ENCODE measurements at places on chromosomes 5 and 9.

- DNase-seq = no peak
Observed at GRCh38 chr9:86241216-86241615, 18.2 kb downstream of the C9orf153 start.

- no peak for DNase-seq
Observed at GRCh38 chr5:157362012-157362411, 96.1 kb downstream of the CYFIP2 start.

DNA sequence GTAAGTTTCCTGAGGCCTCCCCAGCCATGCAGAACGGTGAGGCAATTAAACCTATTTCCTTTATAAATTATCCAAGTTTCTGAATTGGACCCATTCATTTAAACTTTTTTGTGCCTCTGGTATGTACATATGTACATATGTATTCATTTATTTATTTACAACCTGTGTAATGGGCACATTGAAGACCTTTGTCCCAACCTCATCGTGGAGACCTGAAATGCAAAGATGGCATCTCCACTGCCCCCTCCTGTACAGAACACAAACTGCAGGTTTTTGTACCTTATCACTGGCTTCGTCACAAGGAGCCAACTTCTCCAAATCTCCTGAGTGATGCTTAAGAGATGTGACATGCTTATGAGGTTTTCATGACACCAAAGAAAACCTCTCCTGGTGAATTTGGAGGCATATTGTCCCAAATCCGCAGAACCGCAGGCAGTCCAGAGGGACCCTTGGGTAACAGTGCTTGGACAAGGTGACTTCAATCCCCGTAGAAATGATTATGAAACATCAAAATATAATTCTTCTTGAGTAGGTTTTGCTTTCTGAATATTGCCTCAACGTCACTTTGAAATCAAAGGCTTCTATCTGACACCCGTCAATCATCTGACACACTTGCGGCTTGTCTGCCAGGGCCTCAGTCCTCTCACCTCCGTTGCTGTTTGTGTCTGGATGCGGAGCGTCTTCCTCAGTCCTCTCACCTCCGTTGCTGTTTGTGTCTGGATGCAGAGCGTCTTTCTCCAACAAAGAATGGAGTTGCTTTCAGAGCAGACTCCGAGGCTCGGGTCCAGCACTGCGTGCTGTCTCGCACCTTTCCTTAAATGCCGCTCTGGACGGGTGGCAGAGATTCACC lies 135.0 kb upstream of the IRX4 start:
- peak; percentile 17 for DNase-seq

DNA sequence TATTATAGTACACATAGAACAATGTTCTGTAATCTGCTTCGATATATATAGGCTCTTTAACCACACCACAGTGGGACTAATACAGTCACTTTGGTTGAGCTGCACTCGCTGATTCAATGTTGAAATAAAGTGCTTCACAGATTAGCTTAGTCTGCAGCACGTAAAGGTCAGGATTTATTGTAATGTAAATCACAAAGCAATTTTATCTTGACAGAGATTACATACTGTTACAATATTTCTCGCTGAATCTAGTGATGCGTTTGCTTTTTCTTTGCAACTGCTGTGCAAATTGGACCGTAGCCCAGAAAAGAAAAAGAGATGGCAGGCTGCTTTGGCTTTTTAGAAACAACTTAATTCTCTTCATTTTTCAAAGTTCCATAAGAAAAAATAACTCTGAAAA lies 52.9 kb downstream of the CETN3 start:
- no peak for DNase-seq

GRCh38 chr9:15722888-15723287 lies 170.0 kb downstream of the CCDC171 start:
- no peak for DNase-seq

DNA sequence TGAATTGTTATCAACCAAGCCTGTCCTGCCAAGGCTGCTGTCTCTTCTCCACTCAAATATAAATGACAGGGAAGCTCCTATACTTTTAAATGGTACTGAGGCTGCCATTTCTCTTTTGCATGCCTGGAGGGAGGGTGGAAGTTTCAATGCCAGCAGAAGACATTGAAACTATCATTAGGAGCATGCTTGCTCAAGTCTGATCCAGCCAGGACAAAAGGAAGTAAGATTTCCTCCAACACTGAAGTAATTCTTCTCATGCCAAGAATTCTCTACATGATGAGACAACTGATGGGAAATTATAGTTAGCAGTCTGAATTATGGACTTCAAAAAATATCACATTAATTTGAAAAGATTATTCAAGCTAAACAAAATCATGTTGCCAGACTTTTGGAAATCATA lies 5.4 kb downstream of the SPINK6 start:
- DNase-seq = no peak

DNA sequence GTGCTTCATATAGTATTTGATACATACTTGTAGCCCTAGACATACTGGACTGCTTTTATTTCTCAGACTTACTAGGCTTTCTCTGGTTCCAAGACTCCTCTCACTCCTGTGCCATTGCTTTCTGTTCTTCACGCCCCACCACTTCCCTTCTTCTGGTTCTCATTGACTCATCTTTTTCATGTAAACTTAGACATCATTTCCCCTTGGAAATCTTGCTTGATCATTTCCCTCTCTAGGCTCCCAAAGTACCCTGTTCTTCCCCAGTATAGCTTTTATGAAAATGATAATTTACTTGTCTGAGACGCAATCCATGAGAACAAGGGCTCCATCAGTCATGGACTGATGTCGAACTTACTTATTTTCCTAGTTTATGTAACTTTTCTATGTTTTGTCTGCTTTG lies 83.5 kb downstream of the TLR4 start:
- DNase-seq = no peak

- no peak for DNase-seq
Observed at GRCh38 chr5:151123897-151124751, 33.5 kb downstream of the ANXA6 start.

DNA sequence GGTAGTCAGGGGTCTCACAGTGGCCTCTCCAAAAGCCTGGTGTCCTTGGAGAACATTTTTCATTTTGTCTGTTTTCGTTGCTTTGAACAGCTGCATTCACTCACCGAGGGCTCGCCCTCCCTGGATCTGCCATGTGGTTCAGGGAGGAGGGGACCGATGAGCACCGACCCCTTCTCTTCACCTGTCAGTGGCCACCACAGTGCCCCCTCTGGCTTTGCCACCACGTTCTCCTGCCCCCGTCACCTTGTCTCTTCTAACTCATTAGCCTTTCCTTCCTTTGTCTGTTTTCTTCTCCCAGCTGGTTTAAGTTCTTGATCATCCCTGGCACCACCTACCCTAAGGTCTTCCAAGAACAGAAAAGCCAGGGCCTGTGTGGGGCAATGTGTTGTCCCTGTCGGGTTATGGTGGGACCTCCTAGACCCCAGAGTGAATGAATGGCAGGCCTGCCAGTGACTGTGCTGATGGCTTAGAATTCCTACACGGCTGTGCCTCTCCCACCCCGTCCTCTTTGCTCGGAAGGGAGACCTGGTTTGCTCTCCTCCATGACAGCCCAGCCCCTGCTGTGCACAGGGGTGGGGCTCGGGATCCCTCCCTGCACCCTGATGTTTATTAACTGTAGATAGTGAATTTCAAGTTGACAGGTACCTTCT lies 90.0 kb downstream of the ANKRD33B start:
- DNase-seq = no peak

DNA sequence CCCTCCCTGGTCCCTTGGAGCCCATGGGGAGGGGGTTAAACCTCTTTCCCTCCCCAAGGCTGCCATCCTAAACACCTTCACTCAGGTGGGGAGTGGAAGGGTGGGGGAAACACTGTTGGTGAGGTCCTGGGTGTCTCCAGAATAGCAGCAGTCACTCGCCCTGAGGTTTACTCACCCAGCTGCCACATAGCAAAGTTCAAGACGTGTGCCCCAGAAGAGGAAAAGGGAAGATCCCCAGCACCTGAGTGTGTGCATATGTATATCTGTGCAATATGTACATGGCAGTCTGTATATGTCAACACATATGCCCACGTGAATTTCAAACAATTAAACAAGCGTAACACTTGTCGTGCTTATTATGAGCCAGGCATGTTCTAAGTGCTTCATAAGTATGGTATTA lies 31.3 kb upstream of the SMU1 start:
- DNase-seq = no peak

DNA sequence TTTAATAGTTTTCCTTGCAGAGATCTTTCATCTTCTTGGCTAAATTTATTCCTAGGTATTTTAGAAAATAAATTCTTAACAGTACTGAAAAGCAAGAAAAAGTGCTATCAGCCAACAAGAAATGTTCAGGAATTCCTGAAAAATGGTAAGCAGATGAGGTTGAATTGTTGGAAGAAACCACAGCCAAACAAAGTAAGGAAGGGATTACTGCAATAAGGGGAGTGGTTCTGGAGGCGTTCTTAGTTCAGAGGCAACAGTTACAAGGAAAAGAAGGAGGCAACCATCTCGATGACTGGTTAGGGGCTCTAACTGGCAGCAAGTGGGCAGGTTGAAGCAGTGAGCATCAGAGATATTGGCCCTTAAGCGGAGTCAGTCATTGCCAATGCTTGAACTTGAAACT lies 12.8 kb upstream of the OR13J1 start:
- DNase-seq = no peak

- no peak for DNase-seq
Observed at GRCh38 chr9:109699019-109699418, 81.0 kb upstream of the PALM2AKAP2 start.

GRCh38 chr5:14614490-14614889 lies 32.9 kb downstream of the OTULINL start:
- DNase-seq = no peak

GRCh38 chr9:90459321-90459720 lies 183.3 kb downstream of the DIRAS2 start:
- no peak for DNase-seq

DNA sequence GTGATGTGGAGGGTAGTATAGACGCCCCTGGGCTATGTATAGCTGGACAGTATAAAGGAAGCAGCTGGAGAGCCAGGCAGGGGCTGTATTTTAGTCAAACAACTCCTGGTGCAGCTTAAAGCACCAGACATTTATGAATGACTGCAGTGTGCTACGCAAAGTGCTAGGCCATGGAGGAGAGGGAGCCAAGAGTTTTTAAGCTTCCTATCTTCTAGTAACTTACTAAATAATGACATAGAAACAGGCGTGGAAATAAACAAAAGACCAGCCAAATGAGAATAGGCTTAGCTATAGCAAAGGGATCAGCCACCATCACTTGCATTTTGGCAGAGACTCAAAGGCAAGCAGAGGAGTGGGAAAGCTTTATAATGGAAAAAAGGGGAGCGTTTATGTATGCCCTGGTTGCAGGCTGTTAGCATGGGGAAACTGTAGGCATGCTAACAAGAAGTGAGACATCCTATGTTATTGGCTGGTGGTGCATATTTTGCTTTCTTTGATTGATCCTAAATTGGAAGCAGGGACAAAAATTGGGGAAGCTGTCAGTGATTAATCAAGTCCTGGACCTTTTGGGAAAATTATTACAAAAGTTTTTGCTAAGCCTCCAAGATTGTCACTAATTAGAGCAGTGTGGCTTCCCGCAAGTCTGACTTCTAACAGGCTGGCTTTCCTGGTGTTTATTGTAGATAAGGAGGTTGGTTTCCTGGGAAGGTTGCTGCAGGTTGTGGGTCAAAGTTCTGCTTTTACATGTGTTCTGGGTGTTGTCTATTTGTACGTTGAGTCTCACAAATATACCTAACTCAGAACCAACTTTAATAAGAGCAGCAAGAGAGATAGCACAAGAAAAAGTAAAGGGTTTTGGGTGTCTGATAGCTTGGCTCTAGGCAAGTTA lies 46.6 kb downstream of the RAB3C start:
- DNase-seq = no peak

- DNase-seq = no peak
Observed at GRCh38 chr5:55052383-55052931, 28.4 kb downstream of the GZMK start.

DNA sequence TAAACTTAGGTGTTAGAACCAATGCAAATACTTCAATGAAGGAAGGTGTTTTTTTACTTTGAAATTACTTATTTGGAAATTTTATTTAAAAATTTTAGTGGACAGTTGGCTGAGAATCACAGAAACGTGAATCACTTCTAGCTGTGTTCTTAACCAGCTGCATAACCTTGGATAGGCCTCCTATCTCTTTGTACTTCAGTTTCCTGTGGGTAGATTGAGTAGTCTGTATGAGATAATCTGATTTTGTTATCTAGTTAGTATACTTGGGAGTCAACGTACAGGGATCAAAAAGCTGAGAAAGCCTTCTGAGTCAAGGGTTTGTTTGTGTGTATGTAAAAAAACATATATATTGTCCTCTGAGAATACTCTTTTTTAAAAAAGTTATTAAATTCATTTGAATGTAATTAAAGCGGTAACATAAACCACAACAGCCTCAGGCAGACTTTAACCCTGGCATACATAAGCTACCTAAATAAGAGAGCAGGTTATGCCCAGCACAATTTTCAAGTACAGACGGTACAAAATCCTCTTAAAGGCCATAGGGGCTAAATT lies 38.1 kb upstream of the ZCCHC7 start:
- no peak for DNase-seq

GRCh38 chr5:72036951-72037350 lies 70.3 kb upstream of the MAP1B start:
- no peak for DNase-seq

- DNase-seq = no peak
Observed at GRCh38 chr5:88979244-88979643, 96.3 kb upstream of the MEF2C start.

DNA sequence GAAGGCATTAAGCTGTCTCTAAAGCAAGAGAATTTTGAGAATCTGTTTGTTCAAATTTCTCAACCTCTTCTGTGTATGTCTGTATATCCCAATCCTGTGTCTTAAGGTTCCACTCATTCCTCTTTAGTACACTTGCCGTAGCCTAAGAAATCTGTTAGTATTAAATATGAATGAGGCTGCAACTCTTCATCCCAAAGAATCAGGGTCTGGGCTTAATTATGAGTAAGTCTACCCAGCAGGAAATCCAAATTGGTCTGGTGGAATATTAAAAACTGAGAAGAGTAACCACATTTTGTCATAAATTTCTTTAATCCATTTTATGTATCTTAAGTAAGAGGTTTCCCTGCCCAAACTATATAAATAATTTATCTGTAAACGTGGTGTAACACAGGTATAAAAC lies 1171.2 kb downstream of the CDH12 start:
- no peak for DNase-seq

DNA sequence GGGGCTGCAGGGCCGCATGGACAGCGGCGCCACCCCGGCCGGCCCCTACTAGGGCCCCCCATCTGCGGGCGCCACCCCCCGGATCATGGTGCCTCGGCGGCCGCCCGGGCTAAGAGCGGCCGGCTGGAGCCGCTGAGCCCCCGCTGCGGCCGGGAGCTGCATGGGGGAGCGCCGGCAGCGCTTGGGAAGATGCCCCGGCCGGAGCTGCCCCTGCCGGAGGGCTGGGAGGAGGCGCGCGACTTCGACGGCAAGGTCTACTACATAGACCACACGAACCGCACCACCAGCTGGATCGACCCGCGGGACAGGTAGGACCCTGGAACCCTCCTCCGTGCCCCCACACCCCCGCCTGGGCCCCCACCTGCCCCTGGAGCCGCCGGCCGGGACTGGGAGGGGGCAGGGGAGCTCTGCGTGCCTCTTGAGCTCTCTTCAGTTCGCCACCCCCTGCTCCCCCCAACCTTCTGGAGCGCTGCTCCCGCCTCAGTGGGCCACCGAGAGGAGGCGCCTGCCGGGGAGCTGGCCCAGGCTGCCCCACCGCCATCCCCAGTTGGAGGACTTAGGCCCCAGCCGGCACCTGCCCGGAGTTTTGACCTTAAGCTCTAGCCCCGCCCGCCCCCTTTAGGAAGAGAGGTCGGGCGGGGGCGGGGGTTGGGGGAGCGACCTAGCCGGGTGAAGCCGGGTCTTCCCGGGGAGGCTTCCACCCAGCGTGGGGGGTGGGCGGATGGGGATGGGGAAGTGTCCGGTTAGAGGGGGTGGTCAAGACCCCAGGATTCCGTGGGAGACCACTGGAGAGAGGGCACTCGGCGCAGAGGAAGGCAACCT lies 730 bp downstream of the WWC1 start:
- DNase-seq = no peak

GRCh38 chr5:68739752-68740151 lies 354.1 kb upstream of the SLC30A5 start:
- DNase-seq = no peak

All from stimulated activated CD4-positive, alpha-beta T cell treated with anti-CD3 and anti-CD28 coated beads, Interleukin-12 subunit alpha, Interleukin-12 subunit beta, amount 100 ng/mL, for 24 hours (primary cell).